Lung microvascular endothelial cell (primary cell): ENCODE measurements at places on chromosomes 3 and 15.

DNA sequence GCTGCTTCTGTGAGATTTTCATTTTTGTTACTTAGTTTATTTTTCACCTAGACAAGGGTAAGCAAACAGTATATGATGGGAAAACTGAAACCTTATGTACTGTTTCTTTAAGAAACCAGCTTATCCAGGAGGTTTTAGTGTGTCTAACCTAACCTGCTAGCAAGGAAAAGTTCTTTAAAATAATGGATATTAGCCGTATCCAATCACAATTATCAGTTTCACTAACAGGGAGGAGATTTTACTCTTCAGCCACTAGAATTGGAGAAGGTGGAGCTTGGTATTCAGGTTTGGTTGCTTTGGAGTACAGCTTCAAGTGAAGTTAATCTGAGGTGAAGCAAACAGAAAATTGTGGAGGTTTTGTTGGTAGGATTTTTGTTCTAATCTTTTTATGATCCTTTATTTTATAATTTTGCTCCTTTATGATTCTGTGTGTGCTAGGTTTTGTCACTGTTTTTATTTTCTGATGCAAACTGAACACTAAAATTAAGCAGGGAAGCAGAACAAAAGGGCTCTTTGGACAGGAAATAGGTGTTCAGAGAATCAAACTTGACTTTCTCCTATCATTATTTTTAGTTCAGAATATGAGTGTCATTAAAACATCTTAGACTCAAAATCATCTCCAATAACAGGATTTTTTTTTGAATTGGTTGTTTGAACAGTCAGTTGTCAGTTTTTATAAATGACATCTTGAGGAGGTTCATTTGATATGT is 13.0 kb downstream of the ZFAND6 start:
- peak; percentile 94 for DNase-seq

DNA sequence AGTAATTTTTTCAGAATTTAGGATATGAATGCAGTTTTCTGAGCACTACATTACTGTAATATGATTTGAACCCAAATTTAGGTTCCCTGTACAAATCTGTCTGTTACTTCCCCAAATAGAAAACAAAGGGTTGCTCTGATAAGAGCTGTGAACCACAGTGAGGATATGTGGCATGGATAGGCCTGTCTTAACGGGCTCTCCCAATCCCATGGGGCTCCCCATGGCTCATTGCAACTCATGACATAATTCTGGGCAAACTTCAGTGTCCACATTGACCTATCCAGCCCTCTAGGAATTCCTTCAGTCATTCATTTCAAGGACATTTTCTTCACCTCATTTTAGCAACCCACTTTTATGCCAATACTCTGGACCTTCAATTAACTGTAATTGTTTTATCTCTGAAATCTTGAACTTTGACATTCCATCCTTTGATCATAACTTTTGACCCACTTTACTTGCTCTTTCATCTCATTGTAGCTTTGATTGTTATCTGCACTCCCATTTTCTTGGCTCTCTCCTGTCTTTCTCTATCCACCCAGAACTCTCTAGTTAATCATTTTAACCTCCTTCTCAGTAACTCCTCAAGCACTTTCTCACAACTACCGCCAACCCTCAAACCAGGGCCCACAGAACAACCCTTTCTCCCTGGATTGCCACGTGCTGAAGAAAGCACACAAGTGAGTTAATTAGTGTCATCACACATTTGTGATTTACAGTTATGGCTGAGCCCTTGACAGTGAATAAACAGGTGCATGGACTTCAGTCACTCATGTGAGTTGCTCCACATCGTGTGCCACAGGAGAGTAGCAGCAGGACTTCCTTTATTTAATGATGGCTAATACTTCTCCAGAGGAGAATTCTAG is 94.9 kb upstream of the AADACL2 start:
- DNase-seq: no peak

DNA sequence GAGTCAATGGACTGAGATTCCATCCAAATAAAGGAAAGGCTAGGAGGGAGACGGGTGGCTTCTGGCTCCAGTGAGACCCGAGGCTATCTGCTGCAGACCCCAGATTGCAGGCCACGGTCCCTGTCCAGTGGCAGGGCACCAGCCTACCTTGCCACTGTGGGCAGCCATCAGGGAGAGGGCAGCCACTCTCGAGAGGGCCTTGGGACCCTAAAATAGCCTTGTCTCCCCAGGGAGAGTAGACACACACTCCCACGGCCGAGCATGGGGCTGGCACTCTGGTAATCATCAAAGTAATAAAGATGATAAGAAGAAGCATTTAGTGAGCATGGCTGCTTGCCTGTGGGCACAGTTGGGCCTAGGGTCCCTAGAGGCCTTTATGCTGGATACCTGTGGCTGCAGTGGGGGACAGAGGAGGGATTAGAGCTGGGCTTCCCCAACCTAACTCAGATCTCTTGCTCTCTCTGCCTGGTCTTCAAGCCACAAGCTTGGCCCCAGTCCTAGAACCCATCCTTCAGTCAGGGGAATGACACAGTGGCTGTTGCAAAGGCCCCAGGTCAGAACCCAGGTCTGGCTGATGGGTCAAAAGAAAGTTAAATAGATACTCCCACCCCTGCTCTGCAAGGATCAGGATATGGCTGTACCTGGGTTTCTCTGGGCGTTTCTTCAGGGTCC is 9.2 kb upstream of the VIPR1 start:
- no peak for DNase-seq

GRCh38 chr3:20076296-20076997 is 36.2 kb downstream of the KAT2B start:
- no peak for DNase-seq

- no peak for DNase-seq
These were observed 295.9 kb downstream of the PTPRG start for GRCh38 chr3:61857297-61857696.

DNA sequence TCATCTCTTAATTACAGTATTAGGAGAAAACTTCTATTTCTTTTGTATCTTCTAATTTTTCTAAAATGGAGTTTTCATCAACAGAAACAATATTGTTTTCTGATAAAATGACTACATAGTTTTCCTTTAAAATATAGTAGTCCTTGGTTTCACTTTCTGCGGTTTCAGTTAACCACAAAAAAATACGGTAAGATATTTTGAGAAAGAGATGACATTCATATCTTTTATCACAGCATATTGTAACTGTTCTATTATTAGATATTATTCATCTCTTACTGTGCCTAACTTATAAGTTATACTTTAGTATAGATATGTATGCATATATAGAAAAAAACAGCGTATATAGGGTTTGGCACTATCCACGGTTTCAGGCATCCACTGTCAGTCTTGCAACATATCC is 2.3 kb downstream of the B4GALT4 start:
- no peak for DNase-seq

GRCh38 chr3:1406250-1406649 is 313.4 kb downstream of the CNTN6 start:
- no peak for DNase-seq

DNA sequence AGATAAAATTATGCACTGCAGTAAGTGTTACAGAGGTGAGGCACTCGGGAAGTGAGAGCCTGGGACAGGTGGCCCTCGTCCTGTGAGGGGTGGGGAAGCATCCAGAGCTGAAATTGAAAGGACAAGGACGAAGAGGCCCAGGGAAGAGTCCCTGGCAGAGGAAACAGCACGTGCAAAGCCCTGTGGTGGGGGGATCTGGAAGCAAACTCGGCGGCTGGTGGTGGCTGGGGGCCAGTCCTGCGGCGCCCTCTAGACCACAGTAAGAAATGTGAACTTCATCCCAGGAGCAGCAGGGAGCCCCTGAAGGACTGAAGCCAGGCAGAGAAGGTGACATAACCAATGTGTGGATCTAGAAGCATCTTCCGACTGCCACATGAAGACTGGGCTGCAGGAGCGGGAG is 42.8 kb downstream of the GRIP2 start:
- no peak for DNase-seq

- DNase-seq: peak; percentile 96
These were observed 368.0 kb downstream of the MFSD1 start for GRCh38 chr3:159169828-159170227.

DNA sequence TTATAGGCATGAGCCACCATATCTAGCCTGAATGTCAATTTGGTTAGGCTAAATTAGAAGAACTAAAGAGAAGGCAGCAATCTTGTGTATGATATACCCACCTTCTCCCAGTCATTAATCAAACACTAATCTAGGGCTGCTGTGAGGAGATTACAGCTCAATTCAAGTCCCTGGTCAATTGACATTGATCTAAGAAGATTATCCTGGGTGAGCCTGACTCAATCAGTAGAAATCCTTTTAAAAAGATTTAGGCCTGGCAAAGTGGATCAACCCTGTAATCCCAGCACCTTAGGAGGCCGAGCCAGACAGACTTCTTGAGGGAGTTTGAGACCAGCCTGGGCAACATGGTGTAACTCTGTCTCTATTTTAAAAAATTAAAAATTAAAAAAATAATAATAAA is 2.5 kb upstream of the DNAH12 start:
- DNase-seq: no peak

DNA sequence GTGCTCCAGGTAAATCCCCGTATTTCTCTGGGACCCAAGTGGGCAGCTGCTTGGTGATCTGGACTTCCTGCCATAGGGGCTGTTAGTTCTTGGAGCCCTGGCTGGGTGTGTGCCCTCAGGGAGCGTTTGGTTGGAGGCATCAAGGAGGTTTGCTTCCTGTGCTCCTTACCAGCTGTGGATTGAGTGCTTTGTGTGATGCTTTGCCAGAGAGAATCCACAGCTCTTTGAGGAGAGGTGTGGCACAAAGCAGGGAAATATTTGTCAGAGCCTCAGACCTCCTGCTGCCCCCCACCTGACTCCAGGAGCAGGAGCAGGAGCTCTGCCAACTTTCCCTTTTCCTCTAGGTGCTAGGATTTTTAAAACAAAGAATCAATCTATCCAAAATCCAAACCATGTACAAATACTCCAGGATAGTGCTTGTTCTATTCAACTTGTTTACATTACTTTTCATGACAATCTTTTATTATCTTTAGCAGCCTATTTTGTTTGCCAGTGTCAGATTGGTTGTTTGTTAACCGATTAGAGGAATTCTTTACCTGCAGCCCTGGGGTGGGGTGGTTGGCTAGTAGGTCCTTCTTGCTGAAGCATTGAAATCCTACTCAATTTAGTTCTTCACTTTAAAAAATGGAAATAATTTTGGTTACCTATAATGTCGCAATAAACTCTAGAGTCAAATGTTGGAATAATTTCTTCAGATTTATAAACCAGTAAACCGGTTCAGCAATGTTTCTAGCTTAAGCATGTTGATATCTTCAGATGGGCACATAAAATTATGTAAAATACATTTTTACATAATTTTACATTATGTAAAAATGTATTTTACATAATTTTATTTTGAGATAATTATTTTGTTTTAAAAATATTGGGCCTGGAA is 2.5 kb downstream of the CTDSPL start:
- DNase-seq: no peak

DNA sequence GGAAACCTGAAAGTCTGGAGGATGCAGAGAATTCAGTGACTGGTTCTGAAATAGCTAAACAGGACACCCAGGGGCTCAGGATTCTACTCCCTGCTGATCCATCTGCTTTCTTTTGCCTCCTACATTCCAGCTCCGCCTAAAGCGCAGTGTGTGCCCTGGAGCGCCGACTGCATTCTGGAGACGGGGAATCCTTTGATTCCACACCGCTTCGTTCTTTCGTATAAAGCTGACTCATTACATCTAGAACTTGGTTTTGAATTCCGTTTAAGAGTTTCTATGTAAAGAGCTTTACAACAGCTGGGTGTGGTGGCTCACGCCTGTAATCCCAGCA is 61.8 kb downstream of the SENP2 start:
- no peak for DNase-seq

GRCh38 chr3:138407236-138407907 is 27.0 kb upstream of the ESYT3 start:
- no peak for DNase-seq

GRCh38 chr3:30017901-30018300 is 588.5 kb upstream of the TGFBR2 start:
- DNase-seq: no peak

GRCh38 chr15:99296386-99296785 is 45.1 kb downstream of the LRRC28 start:
- no peak for DNase-seq

GRCh38 chr15:99021027-99021627 is 13.5 kb upstream of the PGPEP1L start:
- no peak for DNase-seq

- no peak for DNase-seq
These were observed 27.0 kb downstream of the CHCHD6 start for GRCh38 chr3:126731044-126731443.

GRCh38 chr3:7536510-7536909 is 675.6 kb downstream of the GRM7 start:
- no peak for DNase-seq

- peak; percentile 89 for DNase-seq
These were observed at the start of gene CYFIP1 for GRCh38 chr15:22980189-22981050. TSS of gene CYFIP1 (minus strand) at chr15:22980368. CDS start at chr15:22947285, 33,083 bp downstream.

DNA sequence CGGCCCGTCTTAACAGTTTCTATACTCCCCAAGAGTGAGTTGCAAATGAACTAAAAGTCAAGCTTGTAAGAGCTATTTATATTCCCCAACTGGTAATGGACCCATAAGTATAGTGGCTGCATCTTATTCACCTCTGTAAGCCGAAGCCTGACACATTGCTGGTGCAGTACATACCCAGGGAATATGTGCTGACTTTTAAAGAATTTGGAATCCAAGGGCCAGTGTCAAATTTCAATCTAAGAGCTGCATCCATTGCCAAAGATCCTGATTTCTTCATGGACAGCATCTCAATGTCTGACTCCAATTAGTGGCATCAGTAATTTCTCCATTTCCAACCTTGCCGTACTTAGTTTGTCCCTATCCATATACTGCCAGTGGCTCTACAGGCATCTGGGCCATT is 42.0 kb downstream of the FRMD4B start:
- no peak for DNase-seq

GRCh38 chr3:128433837-128434165 is 32.9 kb downstream of the DNAJB8 start:
- no peak for DNase-seq

- DNase-seq: no peak
These were observed 27.0 kb upstream of the TFG start for GRCh38 chr3:100682056-100682853.

- DNase-seq: no peak
These were observed 76.5 kb downstream of the AQR start for GRCh38 chr15:34892963-34893591.

- DNase-seq: no peak
These were observed 76.4 kb upstream of the ETV5 start for GRCh38 chr3:186185194-186185787.

DNA sequence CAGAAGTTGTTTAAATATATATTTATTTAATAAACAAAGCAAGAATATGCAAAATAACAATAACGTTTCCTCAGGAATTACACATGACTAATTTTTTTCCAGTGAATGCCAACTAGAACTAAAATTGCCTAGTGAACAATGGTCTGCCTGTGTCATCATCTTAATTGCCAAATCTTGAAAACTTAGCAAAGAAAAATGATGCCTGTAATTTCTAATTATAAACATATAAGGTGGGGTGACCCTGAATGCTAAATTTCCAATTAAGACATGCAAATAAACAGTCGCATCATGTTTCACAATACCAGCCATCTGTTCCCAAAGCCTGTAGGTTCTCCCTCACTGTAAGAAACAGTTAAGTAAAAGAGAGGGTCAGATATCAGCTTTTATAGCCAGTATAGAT is 67.6 kb upstream of the PLCL2 start:
- DNase-seq: no peak
